ENCODE measurements at places on chromosomes 6 and 20.

DNA sequence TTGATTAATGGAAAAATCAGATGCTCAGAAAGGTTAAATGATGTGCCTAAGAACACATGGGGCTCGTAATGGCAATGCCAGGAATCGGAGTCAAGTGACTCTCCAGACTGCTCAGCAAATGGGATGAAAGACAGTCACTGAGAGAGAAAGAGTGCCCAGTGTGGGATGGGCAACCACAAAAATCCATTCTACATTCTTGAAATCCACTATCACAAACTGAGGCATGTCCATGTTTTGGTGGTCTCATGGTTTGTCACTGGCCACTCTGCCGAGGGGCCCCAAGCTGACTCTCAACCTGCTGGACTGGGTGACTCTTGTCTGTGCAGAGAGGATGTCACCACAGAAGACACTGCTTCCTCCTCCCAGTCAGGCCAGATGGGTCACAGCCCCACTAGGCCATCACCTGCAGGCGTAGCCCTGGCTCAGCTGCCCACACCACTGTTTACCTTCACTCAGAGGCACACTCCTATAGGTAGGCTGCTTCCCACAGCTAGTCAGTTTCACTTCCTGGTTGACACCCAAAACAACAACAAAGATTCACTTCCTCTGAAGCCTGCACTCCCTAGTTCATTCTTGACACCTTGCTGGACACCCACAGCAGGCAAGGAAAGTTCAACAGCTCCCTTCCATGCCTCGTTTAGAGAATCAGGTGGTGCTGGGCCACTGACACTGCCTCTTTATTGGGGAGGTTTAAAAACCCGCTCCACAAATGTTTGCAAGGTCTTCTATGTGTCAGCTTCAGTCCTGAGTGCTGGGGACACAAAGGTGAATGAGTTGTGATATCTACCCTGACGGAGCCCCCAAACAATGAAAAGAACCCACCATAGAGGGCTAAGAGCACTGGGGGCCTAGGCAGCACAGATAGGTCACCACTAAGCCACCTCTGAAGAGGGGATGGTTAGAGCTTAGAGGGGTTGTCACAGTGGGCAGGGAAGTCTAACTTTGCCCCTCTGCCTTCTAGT is 21.7 kb downstream of the MAP1LC3A start:
- no peak for DNase-seq

- no peak for DNase-seq
Observed at GRCh38 chr6:73797861-73798260, 101.9 kb downstream of the CD109 start.

DNA sequence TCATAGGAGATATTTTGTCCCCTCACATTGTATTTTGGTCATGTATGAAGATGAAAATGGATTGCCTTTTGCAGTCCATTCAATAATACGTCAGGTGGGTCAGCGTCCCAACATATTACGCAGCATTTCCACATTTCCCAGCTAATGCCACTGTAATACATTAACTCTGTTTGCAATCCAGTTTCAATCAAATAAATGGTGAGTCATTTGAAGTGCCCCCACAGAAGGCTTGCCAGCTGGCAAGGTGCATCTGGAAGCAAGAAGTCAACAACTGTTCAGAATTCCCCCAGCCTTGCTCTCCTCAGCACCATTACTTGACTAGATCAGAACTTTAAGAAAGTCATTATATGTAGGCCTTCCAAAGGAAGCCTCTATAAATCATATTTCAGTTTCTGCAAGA is 50.4 kb downstream of the PHACTR1 start:
- DNase-seq = no peak

DNA sequence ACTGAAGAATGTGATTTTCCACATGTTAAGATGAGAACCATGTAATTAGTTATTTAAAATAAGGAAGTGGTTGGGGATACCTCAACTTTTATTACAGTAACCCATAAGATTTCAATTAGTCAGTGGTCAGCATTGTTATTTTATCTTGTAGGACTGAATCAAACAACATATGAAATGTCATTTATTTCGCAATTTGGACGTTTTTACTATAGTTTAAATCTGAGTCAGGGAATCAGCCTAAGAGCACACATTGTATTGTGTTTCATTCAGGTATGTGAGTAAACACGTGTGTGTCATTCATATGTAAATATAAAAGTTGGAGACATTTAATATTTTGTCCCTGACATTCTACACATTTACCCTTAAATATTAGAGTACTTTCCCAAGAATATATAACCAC is 1418.7 kb downstream of the GRIK2 start:
- DNase-seq = no peak

- no peak for DNase-seq
Observed at GRCh38 chr20:53702617-53703016, 109.0 kb upstream of the ZNF217 start.

GRCh38 chr6:5286780-5287179 is 25.5 kb downstream of the FARS2 start:
- no peak for DNase-seq

DNA sequence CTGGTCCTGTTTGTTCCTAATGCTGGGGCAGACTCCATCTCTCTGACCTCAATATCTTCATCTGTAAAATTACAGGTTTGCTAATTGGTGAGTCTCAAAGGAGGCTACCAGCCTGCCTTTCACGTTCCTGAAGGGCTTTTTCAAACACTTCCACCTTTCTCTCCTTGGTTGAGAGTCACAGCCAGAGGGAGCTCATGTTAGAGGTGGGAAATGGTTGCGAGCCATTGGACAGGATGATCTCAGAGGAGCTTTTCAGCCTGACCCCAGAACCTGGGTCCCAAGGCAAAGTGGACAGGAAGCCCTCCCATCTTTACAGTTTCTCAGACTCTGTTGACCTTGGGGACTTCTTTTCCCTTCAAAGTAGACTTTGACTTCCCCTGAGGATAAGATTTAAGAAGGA is 37.6 kb downstream of the NDUFAF5 start:
- no peak for DNase-seq

DNA sequence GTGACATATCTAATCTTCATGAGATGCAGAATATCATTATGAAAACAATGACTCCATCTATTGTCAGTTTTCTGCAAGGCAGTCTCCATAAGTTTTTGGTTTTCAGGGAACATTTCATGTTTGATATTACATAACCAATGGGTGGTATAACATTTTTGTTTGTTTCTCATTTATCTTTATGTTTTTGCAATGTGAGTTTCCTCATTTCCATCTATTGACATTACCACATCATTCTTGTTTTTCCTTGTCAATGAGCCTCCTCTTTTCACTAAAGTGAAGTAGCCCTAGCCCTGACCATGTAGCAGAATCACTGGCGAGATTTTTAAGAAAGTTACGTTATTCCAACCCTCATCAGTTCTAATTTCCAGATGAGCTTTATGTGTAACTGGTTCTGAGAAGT is 4.4 kb downstream of the EFHC1 start:
- DNase-seq = no peak

- DNase-seq = peak; percentile 61
Observed at GRCh38 chr6:157885211-157885788, 62.3 kb downstream of the SNX9 start.

GRCh38 chr20:63262836-63263235 is 8.6 kb upstream of the NKAIN4 start:
- no peak for DNase-seq

GRCh38 chr20:31835977-31836852 is 9.2 kb downstream of the FOXS1 start:
- DNase-seq = no peak

GRCh38 chr6:48641544-48641943 is 530.5 kb upstream of the PTCHD4 start:
- no peak for DNase-seq

DNA sequence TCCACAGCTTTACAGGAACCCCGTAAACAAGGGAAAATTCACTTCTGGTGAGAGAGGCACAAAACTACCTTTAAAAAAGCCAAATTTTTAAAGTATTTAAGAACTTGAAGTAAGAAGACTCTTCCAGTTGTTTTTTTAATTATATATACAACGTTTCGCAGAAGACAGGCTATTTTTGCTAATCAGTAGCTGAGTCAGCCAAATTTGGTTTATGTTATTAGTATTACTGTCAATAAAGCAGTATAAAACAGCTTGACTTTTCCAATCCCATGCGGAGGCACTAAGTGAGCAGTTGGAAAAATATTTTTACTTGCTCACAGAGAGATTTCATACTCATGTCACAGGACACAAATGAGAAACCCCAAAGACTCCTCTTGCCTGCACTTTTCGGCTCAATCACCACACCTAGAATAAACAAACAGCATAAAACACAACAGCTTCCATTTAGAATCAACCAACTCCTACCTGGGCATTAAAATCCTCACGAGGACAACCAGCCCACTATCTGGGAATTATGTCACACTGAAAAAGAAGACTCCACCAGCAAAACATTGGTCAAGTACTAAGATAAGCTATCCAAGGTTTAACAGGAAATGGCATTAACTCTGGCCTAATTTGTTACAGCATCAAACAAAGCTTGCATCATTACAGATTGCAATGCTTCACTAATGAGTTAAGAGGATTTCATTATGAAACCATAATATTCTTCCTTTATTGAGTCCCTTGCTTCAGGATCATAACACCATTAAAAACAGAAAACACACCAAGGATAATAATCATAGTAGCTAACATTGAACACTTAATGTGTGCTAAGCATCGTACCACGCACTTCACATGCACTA is 26.3 kb downstream of the ELOVL5 start:
- DNase-seq = no peak

GRCh38 chr6:107473660-107474059 is 14.3 kb upstream of the PDSS2 start:
- DNase-seq = no peak

GRCh38 chr6:91485047-91485446 is 898.2 kb upstream of the MAP3K7 start:
- no peak for DNase-seq

- DNase-seq = no peak
Observed at GRCh38 chr6:153401751-153402150, 270.7 kb upstream of the RGS17 start.

DNA sequence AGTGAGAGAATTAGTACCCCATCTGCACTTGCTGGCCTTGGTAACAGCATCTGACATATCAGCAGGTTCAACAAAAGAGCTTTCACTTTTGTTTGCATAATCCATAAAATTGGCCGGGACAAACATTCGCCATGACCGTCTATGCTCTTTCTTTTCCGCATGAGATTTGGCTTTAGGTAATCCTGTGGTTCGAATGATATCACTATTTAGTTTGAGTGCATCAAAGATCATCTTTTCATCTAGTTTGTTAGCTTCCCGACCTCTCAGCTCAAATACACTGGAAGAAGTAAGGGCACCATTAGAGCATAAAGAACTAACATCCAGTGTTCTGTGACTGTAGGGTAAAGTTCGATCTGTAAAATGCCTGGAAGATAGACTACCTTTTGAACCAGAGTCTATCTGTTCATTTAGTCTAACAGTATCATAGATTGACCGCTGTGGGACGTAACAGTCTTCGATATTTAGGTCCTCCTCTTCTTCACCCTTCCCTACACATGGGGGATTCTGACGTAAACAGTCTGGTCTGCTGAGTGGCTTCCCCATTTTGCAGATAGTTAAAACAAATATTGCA is 101.6 kb downstream of the DST start:
- DNase-seq = no peak

DNA sequence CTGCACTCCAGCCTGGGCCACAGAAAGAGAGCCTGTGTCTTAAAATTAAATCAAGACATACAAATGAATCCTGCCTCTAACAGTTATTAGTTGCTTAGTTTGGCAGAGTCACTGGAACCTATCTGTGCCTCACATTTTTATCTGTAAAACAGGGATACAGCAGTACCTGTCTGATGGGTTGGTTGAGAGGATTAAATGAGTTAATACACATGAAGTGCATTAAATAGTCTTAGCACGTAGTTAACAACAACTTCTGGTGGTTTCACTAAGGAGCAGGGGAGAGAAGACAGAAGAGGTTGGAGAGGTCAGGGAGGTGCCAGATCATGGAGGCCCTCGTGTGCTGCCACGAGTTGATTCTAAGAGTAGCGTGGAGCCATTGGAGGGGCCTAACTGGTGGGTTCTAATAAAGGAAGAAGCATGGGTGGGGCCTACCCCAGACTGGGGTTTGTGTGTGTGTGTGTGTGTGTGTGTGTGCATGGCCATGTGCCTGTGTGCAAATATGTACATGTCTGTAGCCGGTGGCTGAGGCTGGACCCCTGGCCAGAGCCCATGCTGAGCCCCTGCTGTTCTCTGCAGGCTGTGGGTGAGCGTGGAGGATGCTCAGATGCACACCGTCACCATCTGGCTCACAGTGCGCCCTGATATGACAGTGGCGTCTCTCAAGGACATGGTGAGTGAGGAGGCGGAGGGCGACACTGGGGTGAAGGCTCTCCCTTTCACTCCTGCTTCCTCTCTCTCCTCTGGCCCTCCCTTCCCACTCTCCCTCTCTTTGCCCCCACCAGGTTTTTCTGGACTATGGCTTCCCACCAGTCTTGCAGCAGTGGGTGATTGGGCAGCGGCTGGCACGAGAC is 9.1 kb downstream of the RBCK1 start:
- no peak for DNase-seq

DNA sequence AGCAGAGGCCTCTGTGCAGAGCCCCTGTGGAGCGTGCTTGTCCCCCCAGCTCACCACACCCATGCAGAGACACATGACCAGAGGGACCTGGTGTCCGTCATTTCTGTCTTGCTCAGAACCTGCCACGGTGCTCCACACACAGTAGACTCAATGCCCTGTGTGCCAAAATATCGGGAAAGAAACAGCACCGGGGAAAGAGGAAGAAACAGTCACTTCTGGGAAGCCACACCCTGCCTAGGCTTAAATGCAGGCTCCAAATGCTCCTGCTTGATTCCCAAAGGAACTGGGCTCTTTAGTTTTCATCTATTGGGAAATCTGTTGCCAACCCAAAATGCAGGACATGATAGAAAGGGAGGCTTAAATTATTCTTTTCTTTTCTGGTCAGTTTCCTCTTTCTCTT is 503.9 kb downstream of the CD83 start:
- DNase-seq = no peak

Measured in activated T-cell treated with anti-CD3 and anti-CD28 coated beads, Interleukin-2, amount 50 U/mL, for 1 hour (primary cell).